ENCODE measurements at places on chromosomes 2 and 18.

GRCh38 chr2:38619458-38620164 is 16.9 kb upstream of the HNRNPLL start:
- DNase-seq: no peak

DNA sequence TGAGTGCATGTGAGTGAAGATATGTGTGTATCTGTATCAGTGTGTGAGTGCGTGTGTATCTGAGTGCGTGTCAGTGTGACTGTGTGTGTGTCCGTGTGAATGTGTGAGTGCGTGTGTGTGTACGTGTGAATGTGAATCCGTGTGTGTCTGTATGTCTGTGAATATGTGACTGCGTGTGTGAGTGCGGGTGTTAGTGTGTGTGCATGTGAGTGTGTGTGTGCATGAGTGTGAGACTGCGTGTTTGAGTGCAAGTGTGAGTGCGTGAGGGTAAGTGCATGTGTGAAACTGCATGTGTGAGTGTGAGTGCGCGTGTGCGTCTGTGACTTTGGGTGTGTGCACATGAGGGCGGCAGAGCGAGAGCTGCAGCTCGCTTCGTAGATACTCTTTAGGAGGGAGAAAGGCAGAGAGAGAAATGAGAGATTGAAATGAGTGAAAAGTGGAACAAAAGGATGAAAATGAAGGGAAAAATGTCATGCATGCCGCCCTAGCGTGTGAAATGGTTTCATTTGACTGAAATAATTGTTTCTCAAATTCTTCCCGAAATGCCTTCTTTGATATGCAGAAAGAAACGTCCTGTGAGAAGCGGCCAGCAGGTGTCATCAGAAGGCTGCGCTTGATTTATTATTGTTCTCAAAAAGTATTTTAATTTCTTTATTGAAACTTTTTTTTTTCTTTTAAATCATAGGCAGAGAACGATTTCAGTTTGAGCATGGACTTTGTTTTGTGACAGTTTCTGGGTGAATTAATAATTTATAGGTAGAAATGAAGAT is 25.6 kb downstream of the ZNF407 start:
- peak; percentile 17 for DNase-seq

DNA sequence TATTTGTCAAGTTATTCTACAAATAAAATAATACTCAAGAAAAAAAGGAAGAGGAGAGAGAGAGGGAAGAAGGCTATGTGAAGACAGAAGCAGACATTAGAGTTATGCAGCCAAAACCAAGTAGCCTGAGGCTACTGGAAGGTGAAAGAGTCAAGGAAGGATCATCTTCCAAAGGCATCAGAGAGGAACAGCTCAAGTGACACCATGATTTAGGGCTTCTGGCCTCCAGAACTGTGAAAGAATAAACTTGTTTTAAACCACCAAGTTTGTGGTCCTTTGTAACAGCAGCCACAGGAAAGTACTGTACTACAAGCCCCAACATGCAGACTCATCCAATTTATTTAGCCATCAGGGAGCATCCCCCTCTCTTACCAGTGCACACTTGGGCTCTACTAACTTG is 788.5 kb upstream of the LRRTM1 start:
- DNase-seq: no peak

DNA sequence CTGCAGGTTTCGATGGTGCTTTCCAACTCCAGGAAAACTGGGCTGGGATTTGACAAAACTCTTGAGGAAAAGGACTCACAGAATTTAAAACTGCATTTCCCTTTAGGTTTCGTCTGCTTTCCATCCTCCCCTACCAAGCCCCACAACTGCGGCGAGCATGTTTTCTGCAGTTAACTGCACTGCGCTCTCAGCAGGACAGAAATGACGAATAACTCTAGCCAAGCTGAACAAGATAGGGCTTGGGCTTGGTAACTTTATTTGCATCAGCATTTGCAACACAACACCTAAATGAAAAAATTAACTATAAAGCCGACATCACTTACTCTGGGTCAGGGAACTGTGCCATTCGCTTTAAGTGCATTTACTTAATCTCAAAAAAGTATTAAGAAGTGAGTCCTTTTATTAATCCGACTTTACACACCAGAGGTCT is 669 bp upstream of the PIKFYVE start:
- peak; percentile 15 for DNase-seq

- DNase-seq: no peak
These were observed 190.1 kb upstream of the SLC35G4 start for GRCh38 chr18:11419338-11419737.

DNA sequence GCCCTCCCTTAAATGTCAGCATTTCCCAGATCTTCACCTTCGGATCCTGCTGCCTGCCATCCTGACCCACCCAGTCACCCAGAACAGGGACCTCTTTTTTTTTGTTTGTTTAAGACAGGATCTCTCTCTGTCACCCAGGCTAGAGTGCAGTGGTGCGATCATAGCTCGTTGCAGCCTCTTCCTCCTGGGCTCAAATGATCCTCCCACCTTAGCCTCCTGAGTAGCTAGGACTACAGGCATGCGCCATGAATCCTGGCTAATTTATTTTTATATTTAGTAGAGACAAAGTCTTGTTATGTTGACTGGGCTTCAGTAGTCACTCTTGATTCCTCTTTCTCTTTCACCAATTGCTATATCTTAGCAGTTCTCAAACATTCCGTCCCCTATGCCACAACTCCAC is 39.0 kb downstream of the INSIG2 start:
- DNase-seq: no peak

GRCh38 chr18:8685141-8685913 is 20.0 kb upstream of the MTCL1 start:
- no peak for DNase-seq

GRCh38 chr2:133090358-133090757 is 420.4 kb upstream of the LYPD1 start:
- no peak for DNase-seq

DNA sequence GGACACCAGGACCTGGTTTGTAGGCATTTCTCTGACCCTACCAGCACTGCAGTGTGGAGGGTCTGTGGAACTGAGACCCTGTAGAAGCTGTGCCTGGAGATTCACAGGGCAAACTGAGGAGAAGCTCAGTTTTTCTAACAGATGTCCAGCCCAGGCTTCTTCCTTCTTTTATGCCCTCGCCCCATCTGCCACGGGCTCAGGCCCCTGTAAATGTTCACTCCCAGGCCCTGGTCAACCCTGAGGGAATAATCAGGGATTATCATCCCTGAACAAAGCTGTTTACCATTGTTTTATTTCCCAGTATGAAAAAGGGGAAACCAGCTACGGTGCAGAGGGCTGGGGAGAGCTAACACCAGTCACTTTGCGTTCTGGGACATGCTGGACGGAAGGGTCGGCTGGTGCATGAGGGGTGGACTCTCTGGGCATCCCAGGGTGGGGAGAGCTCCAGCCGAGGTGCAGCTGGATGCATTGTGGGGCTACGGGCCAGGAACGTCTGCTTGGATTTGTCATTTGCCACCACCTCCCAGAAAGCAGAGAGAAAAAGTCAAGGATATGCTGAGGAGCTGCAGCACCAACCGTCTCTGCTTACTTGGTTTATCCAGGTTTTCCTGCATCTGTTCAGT is 183.8 kb downstream of the TFCP2L1 start:
- no peak for DNase-seq

GRCh38 chr18:59909289-59910036 is 9.7 kb downstream of the PMAIP1 start:
- no peak for DNase-seq

- no peak for DNase-seq
These were observed 167.0 kb downstream of the ZNF804A start for GRCh38 chr2:184765112-184765895.

- no peak for DNase-seq
These were observed 1377.6 kb upstream of the NXPH2 start for GRCh38 chr2:140157816-140158215.

DNA sequence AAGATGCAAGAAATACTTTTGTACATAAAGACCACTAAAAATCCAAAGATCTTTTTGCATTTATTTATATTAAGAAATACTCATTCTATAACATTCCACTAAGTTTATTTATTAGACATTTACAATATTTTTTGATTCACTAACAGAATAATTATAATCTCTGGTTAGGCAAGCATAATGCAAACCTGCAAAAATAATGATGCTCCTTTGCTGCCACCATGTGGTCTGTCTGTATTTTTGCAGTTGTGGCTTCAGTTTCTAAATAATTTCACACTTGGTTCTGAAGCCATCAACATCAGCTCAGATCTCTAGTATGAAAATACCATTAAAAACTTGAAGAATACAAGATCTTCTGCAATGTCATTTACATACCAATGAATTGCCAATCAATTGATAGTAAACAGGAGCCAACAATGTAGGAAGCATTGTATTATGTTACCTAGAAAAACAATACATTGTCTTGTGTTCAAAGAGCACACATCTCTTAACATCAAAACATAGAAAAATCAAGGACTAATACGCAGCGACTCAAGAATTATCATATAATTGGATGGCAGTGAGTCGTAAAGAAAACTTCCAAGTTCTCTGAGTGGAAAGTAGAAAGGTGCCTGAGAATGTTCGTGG is 28.8 kb upstream of the WDR75 start:
- no peak for DNase-seq

GRCh38 chr18:67239826-67240225 is 276.7 kb downstream of the DSEL start:
- DNase-seq: no peak

- peak; percentile 23 for DNase-seq
These were observed 21.9 kb downstream of the MRPL35 start for GRCh38 chr2:86221066-86221684.

GRCh38 chr2:217277646-217278398 is 418.0 kb upstream of the TNP1 start:
- DNase-seq: peak; percentile 64

DNA sequence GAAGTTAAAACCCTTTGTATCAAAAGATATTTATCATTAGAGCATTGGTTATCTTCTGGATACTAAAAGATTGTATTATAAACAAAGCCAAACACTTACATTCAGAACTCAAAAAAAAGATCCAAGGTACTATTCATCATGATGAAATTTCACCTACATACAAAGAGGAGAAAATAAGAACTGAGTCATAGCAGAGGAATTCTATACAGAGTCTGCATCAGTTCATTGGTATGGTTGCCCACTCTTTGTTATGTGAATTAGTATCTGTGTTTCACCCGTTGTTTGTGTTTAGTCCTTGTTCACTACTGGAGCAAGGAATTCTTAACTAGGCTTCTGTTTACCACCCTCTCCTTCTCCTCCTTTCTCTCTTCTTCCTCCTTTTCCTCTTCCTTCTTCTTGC is 157.9 kb downstream of the LNPK start:
- no peak for DNase-seq

DNA sequence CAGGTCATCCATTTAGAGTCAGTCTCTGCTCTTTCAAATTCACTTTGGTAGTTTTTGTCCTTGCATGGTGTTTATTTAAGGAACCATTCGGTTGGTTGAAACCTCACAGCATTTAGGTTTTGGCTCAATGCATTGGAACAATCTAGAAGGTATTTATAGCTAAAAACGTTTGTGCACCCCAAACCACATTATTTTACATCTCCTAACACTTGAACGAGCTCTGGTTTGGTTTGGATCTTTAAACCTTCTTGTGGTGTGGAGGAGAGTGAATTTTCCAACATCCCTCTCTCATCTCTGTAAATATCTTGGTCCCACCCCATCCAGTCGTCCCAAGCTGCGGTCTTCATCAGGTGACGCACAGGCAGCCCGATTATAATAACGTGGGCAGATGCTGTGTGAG is 287.9 kb downstream of the LPIN1 start:
- DNase-seq: no peak

GRCh38 chr2:180474716-180475115 is 467.6 kb upstream of the CWC22 start:
- no peak for DNase-seq

DNA sequence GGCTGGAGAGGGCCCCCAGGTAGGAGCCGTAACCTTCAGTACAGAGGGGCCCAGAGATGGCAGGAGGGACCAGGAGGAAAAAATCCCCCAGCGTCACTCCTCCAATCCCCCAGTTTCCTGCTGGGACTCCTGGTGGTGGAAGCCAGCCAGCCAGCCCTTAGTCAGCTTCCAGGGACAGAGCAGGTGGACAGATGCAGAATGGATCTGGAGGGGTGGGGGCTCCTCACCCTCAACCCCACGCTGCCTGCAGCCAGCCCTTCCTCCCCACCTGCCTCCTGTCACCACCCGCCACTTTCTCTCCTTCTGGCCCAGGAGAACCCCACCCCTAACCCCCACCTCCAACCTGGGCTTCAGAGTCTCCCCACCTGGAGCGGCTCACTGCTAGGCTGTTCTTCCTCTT is 21.1 kb downstream of the EMX1 start:
- no peak for DNase-seq

DNA sequence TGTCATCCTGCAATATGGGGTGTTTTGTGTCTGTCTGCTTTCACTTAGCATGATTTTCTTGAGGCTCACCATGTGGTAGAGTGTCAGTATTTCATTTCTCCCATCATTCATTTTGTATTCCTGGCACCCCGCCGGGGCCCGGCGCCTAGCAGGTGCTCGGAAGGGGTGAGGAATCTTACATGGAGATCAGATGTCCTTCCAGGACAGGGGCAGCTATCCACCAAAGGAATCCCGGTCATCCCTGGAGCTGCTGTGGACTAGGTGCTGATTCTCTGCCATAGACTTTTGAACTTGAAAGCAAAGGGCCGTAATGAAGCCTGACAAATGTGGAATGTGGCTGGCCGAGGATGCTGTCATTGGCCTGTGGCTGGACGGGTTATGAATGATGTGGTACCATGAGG is 2.4 kb downstream of the PRELID3A start:
- DNase-seq: no peak

- no peak for DNase-seq
These were observed 7.8 kb downstream of the RAB11FIP5 start for GRCh38 chr2:73104933-73105332.

- no peak for DNase-seq
These were observed 945 bp downstream of the HAT1 start for GRCh38 chr2:171923206-171923605.

- DNase-seq: no peak
These were observed 120.0 kb upstream of the FHL2 start for GRCh38 chr2:105518897-105519296.

DNA sequence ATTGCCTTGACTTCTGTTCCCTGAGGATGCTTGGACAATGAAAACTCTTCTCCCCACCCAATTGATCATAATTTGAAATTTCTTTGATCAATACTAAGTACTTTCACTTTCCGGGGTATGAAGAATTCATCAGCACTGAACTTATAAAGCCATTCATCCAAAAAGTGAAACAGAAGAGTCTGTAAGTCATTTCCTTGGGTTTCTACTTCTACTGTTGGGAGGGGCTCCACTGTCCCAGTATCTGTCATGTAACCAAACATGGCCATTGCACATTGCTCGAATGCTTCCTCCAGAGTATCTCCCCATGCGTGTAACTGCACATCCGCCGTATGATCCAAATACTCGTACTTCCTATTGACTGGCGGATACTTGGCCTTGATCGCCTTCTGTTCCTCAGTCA is 30.3 kb downstream of the NCL start:
- DNase-seq: no peak

- no peak for DNase-seq
These were observed 3.9 kb downstream of the RSAD2 start for GRCh38 chr2:6881516-6881915.

Data from caudate nucleus (tissue), 63 donors.